ENCODE measurements at places on chromosomes 16 and 17. TPM values are rescaled to one million over a fixed set of nuclear protein-coding genes. Genes with fewer than 3 reads are reported as not detected.
A peak's percentile ranks its signal among the peaks of the same experiment; 100 is the strongest.

Gene TP53TG3D
- 1.7 TPM for polyA plus RNA-seq

Gene TMEM204
- not detected for polyA plus RNA-seq

Gene FBXL16
- polyA plus RNA-seq = 1.2 TPM

Gene SKA2
- polyA plus RNA-seq = 147 TPM

Gene TLCD3B
- 0.35 TPM for polyA plus RNA-seq

Gene ALDH3A1
- polyA plus RNA-seq = 959 TPM

GRCh38 chr17:83079352-83079747, at the start of gene METRNL:
Gene METRNL (plus strand): TSS chr17:83079609. CDS start chr17:83079816, 207 bp downstream.
- peak; percentile 77 for DNase-seq

DNA sequence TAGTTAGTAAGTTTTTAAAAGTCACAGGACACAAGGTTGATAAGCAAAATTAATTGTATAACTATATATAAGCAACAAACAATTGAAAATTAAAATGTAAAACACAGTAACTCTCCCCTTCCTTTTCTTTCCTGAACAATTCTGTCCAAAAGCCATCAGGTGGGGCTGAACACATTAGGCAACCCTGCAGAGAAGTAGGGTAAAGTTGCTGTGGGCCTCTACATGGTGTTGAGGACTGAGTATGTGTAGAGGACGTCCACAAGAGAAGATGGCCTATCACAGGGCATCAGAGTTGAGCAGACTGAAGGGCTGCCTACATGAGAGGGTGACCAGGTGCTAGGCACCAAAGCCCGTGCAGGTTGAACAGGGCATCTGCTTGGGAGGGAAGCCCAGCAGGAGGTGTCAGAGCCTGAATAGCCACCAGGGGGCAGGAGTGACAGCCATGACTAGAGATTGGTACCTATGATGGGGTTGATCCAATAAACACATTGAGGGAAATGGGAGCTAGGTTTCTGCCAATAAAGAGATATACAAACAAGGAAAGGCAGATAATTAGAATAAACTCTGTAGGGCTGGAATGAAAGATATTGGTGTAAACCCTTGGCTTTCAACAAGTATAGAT, 415.1 kb downstream of the NPIPA8 start:
- no peak for DNase-seq

- peak; percentile 58 for DNase-seq
Observed at GRCh38 chr16:85659805-85660511, 28.8 kb downstream of the GINS2 start.

- no peak for DNase-seq
Observed at GRCh38 chr17:38915639-38915995, 9.8 kb upstream of the LASP1NB start.

GRCh38 chr17:29243792-29244191, 2.9 kb upstream of the CRYBA1 start:
- DNase-seq = peak; percentile 78

- no peak for DNase-seq
Observed at GRCh38 chr17:82544431-82545070, 25.0 kb downstream of the FOXK2 start.

GRCh38 chr16:30601966-30602365, 8.2 kb downstream of the ZNF689 start:
- no peak for DNase-seq

- no peak for DNase-seq
Observed at GRCh38 chr17:11857006-11857405, 140.3 kb downstream of the ZNF18 start.

- no peak for DNase-seq
Observed at GRCh38 chr16:19239511-19240155, 45.9 kb upstream of the CLEC19A start.

DNA sequence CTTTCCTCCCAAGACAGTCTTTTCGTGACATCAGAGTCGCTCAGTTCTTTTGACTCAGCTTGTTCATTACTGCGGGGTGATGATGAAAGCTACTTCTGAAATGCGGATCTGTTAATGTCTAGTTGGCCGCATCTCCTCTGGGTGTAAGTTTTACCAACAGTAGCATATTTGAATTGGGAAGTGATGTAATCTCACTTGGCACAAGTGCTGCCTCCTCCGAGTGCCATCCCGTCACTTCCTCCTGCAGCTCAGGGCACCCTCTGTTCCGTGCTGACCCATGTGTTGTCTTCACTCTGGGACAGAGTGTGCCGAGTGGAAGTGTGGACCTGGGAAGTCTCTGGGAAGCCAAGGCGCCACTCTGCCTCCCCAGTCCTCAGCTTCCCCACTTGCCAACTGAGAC, 8.9 kb downstream of the ADAD2 start:
- DNase-seq = no peak

- DNase-seq = no peak
Observed at GRCh38 chr17:4506892-4507291, 8.2 kb downstream of the SPNS2 start.

DNA sequence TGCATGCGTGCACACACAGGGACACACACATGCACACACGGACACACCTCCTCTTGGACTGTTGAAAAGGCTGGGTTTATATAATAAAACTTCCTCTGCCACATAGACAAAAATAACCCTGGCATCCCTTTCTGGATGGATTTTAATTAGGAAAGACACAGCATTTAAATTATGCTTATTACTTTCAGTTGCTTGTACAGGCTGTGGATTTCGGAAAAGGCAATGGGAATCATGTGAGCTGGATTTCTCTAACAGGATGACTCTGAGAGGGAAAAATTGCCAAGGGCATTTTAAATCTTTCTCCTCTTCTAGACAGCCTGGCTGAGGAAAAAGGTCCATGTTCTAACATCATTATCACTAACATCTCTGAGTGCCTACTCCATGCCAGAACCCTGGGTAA, 75.9 kb downstream of the HLF start:
- DNase-seq = no peak

- DNase-seq = no peak
Observed at GRCh38 chr17:48989100-48989499, 8.1 kb upstream of the IGF2BP1 start.

DNA sequence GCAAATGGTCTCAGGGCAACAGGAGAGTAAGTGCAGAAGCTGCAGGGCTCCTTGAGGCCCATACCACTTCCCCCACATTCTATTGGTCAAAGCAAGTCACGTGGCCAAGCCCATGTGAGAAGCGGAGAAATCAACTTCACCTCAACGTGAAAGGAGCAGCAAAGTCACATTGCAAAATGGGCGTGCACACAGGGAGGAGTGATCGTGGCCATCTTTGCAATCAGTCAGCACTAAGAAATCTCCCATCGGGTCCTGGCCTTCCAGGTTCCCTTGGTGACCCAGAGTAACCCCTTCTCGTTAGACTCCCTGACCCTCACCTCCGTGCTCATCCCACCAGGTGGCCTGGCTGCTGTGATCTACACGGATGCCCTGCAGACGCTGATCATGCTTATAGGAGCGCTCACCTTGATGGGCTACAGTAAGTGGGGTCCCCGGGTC, 38.0 kb downstream of the SLC5A11 start:
- DNase-seq = peak; percentile 25

DNA sequence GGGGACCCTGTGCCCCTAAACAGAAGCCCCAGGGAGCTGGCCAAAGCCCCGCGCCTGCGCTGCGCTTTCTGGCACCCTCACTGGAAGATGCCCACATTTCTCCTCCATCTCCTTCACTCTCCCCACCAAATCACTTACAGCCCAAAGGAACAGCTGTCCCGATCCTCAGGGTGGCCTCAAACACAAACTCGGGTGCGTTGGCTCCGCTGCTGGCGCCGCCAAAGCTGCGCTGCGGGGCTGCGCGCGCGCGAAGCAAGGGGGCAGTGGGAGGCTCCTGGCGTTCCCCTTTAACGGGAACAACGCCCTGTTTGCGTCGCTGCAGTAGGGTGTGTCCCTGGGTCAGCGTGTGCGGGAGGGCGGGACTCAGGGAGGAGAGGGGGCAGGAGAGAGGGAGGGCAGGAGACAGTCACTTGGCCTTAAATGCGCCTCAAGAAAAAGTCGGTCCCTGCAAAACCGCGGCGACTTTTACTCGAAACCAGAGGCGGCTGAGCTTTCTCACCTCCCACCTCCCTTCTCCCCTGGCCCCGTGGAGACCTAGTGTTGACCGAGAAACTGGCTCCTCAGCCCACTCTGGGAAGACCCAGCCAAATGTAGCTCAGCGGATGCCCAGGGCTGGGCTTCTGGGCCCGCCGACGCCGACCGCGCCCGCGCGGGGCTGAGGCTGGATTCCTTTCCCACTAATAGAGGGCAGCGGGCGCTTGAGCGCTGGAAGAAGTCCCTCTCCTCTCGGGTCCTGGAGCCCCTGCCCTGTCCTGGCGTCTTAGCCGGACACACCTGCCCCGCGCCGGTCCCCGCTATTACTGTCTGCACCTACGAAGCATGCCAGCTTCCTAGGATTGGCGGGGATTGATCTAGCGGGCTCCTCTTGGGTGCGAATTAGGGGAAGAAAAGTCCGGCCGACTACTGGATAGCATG, 2.6 kb downstream of the PMP22 start:
- DNase-seq = peak; percentile 97

DNA sequence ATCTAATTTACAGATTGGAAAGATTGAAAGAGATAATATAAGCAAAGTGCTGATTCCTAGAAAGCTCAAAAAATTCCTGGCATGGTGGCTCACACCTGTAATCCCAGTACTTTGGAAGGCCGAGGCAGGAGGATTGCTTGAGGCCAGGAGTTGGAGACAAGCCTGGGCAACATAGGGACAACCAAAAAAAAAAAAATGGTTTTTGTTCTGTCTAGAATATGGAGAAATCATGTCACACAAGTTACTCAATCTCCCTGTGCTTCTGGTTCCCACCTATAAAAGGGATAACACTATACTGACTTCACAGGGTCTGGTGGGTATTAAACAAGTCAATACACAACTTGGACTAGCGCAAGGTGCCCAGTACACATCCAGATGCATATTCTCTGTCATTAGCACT, 18.4 kb downstream of the ARHGAP17 start:
- DNase-seq = no peak

DNA sequence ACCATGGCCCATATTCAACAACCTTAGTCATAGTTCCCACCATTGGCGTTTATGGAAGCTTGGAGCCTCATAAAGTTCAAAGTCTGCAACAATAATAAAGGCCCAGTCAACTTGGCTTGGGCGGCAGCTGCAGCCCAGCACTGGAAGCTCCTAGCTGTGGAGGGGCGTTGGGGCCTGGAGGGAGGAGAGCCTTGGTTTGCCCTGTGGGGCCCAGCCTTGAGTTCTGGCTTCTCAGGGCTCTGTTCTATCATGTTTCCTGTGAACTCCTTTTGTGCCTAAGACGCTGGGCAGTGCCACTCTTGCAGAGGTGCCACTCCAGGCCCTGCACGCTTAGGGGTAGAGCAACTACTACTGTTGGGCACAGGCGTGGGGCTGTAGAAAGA, 927 bp upstream of the ENGASE start:
- no peak for DNase-seq

DNA sequence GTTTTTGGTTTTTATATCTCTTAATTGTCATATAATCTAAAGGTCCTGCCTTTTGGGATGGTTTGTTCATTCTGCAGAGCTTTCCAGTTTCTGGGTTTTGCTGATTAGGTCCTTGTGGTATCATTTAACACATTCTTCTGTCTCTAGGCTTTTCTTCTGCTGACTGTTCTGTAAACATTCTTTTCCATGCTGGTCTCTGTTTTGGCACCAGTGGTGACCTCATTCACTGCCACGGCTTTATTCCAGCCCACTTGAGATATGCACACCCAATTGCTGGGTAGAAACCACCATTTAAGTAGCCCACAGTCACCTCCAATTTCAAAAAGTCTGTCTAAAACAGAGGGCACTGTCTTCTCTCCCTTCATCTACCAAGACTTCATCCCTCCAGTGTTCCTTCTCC, 31.1 kb upstream of the COX10 start:
- no peak for DNase-seq

DNA sequence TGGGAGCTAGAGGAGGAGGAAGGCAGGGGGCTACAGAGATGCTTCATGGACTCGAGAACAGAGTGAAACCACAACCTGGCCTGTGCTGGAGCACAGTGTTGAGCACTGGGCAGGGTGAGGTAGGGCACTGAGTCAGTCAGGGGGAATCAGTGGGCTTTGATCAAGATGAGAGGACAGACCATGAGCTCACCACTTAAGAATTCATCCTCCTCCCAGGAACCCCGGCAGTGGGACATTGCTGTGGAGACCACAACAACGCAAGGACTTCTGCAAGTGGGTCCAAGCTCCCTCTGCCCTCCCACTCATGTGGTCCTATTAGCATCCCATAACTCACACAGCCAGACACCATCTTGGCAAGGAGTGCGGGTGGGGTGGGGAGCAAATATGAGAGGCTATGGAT, 1.7 kb upstream of the CES5A start:
- DNase-seq = no peak

- no peak for DNase-seq
Observed at GRCh38 chr17:13209081-13209480, 191.3 kb upstream of the ELAC2 start.

DNA sequence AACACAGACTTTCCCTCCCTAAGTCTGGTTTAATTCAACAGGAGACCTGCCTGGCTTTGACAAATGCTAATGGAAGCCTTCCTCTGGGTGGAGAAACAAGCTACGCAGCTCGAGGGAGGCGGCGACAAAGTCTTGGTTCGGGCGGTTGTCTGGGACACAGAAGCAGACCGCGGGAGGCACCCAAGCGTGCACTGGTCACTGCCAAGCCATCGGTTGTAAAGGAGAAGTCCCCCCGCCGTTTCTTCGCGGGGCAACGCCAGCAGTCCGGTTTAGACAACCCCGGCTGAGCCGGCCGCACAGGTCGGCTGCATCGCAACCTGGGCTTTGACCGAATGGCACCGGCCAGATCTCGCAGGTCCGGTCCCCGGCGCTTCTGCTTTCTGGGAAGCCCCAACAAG, 586 bp downstream of the GLYR1 start:
- DNase-seq = peak; percentile 46

DNA sequence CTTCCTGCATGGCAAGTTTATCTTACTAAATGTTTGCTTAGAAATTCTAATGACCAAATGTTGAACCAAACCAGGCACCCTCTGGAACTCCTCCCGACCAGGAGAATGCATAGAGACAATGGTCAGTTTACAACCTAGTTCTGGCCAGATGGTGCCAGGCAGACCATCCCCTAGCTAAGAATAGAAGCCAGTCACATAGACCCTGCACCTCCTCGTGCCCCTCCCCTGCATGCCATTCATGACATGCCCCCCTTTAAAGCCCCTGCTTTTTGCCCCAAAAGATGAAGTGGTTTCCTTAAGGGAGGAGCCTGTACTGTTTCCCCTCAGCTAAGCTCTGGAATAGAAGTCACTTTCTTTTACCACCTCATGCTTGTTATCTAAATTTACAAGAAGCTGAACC, 6.6 kb upstream of the CPHXL start:
- no peak for DNase-seq
